ENCODE measurements at places on chromosomes 2 and 18. TPM values are rescaled to one million over a fixed set of nuclear protein-coding genes. Genes with fewer than 3 reads are reported as not detected.

GRCh38 chr2:160308476-160308875 is 108.4 kb upstream of the ITGB6 start:
- DNase-seq, result no peak

DNA sequence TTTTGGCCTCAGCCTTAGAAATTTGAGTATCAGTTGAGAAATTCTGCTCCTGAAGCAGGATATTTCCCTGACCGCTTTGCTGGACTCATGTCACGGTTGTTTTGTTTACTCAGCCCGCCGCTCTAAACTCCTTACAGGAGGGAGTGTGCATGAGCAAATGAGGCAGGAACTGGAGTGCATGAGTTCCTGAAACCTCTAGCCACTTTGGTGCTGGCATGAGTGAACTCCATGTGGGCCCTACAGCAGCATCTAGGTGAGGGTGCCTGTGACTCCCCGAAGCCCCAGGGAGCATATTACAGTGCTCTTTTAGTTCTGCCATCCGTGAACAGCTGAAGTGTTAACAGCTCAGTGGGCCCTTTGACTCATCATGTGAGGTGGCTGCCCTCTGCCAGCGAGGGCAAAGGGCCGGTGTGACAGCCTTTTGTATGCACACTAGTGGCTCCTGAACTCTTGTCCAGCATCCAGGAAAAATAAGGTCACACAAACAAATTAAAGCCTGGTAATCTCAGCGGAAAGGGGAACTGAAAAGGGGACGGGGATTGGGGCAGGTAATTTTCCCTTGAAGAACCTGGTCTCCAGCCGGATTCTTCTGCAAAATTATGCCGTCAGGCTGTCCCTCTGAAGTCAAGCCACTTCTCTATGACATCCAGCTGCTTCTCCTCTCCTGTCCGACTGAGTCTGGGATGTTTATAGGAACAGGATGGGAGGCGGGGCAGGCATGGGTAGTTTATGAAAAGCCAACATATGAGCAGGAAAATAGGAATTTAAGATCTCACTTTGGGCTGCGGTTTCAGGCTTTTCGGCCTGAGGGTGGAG is 1668.7 kb downstream of the SUCLG1 start:
- peak; percentile 81 for DNase-seq

PDE1A gene
- total RNA-seq, result not detected

CXCR4 gene
- total RNA-seq, result 0.22 TPM

CCL20 gene
- total RNA-seq, result not detected
